Right cardiac atrium (tissue), 5 donors: ENCODE measurements at places on chromosomes 1 and 21. TPM values are rescaled to one million over a fixed set of nuclear protein-coding genes. Genes with fewer than 3 reads are reported as not detected.

The THEM5 gene
- total RNA-seq = 0.24 TPM

The RHEX gene
- total RNA-seq = 0.17 TPM

DNA sequence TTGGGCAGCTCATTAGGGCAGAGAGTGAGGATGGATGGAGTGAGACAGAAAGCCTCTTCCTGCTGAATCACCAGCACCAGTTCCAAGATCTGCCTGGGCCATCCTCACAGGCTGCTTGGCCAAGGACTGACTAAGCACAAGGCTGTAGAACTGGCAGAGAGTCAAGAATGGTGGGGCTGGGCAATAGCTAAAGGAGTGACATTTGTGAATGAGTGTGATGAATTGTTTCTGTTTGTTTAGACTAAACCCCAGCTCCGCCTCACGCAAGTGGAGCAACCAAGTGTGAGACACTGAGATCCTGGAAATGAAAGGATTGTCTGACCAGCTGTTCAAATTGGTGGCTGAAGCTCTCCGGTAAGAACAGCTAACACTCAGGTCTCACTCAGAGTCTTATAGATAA, 38.6 kb downstream of the BRINP2 start:
- DNase-seq = peak; percentile 67

- DNase-seq = peak; percentile 77
These were observed 47.8 kb downstream of the GADD45A start for GRCh38 chr1:67732750-67733151.
